ENCODE measurements at places on chromosomes 2 and 18. TPM values are rescaled to one million over a fixed set of nuclear protein-coding genes. Genes with fewer than 3 reads are reported as not detected.

GRCh38 chr2:71940695-71941094 is 207.0 kb downstream of the CYP26B1 start:
- DNase-seq: peak; percentile 64

DNA sequence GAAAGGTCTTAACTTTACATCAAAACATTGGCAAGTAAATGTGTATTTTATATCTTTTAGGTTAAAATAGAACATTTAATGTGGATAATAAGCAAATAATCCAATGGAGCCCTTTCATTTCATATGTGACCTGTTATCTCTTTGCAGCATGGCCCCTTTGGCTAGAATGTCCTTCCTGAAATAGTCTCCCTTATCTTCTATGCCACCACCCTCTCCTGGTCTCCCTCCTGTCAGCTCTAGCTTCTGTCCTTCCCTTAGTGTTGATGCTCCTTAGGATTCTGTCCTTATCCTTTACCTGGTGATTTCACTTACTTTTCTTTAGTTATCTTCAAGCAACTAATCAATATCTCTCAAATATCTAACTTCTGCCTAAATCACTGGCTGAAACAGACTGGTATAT is 87.1 kb upstream of the TFCP2L1 start:
- no peak for DNase-seq

GRCh38 chr2:27307545-27308358 is 493 bp downstream of the UCN start:
- DNase-seq: no peak

- DNase-seq: no peak
Measured at GRCh38 chr18:23226930-23227725, 91.8 kb downstream of the CABLES1 start.

C2orf78 gene
- total RNA-seq: not detected

GRCh38 chr2:37982147-37982582 is 57.1 kb downstream of the RMDN2 start:
- peak; percentile 80 for DNase-seq

C2orf42 gene
- total RNA-seq: 9.5 TPM

- DNase-seq: no peak
Measured at GRCh38 chr2:233972941-233973575, 55.9 kb downstream of the TRPM8 start.

Measured in ascending aorta (tissue), 2 donors.